ENCODE measurements at places on chromosomes 12 and 14. TPM values are rescaled to one million over a fixed set of nuclear protein-coding genes. Genes with fewer than 3 reads are reported as not detected.

The SMCO2 gene
- not detected for total RNA-seq

The RASSF9 gene
- not detected for total RNA-seq

The PRH2 gene
- total RNA-seq: not detected

The PRKAB1 gene
- total RNA-seq: 23.7 TPM

The KLRC1 gene
- 3.4 TPM for total RNA-seq

The P2RX2 gene
- total RNA-seq: not detected

The AQP6 gene
- total RNA-seq: not detected

The ASB2 gene
- 1.7 TPM for total RNA-seq

The P3H3 gene
- 4.9 TPM for total RNA-seq

The ISCA2 gene
- 18.6 TPM for total RNA-seq

The ITGB7 gene
- 107 TPM for total RNA-seq

The TMEM63C gene
- total RNA-seq: 0.71 TPM

The TSHR gene
- not detected for total RNA-seq

The SAMD4A gene
- 2.0 TPM for total RNA-seq

- no peak for DNase-seq
Observed at GRCh38 chr14:91744068-91744480, 12.2 kb upstream of the CATSPERB start.

GRCh38 chr14:104111301-104112112, 26.0 kb downstream of the ASPG start:
- DNase-seq: no peak

- no peak for DNase-seq
Observed at GRCh38 chr12:112342587-112342986, 39.6 kb downstream of the HECTD4 start.

DNA sequence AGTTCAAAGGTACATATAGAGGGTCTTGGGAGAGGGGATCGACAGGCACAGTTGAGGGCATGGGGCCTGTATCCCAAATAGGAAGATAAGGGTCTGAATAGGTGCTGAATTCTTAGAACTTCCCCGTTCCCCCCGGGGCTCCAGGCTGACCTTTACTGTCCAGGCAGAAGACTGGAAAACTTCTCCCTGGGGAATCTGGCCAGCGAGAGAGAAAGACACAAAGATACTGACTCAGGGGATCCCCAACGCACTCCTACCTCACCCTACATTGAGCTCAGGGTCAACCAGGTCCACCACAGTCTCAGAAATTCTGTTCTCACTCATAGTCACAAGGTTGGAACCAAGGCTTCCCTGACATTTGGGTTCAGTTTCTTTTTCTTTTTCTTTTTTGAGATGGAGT, 46.2 kb downstream of the ACACB start:
- no peak for DNase-seq

DNA sequence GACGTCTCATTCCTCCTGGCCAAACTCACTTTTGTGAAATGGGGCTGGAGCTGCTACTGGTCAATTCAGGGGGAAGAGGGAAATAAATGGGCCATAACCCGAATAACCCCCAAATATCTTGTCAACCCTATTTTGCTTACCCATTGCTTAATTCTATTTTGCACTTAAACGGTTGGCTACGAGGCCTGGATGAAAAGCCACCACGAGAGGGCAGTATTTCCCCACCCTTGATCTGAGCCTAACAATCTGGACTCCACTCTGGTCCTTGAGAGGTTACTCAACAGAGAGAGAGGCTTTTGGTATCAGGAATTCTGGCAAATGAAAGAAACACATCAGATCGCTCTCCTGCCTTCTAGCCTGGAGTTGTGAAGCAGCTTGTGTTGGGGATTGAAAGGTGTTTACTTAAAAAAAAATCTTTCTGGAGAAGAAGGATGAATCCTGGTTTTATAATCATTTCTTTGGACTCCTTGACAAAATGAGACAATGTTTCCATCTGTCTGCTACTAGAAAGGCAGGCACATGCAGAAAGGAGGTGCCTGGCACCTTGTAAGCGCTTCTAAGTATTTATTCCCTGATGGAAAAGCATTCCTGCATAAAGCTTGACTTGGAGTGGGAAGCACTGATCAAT, 22.4 kb upstream of the FBXO21 start:
- DNase-seq: peak; percentile 40

DNA sequence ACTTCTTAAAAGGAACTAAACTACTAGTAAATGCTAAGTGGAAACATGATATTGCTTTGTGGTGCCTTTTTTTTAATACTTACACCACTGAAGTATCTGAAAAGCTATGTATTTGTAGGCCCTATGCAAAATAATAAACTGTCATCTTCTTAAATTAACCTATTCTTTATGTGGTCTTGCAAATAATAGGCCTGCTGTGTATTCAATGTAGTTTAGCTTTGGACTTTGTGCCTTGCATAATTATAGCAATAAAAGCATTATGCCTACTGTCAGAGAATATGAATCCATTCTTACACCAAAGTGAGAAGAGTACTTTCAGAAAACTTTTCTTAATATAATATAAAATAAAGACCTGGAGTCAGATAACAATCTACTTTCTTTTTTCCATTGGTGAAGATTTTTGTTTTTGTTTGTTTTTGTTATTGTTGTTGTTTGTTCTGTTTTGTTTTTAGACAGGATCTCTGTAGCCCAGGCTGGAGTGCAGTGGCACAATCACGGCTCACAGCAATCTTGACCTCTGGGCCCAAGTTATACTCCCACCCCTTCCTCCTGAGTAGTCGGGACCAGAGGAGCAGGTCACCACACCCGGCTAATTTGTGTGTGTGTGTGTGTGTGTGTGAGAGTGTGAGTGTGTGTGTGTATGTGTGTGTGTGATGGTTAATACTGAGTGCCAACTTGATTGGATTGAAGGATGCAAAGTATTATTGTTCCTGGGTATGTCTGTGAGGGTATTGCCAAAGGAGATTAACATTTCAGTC, 213.8 kb downstream of the SLC6A15 start:
- DNase-seq: no peak

DNA sequence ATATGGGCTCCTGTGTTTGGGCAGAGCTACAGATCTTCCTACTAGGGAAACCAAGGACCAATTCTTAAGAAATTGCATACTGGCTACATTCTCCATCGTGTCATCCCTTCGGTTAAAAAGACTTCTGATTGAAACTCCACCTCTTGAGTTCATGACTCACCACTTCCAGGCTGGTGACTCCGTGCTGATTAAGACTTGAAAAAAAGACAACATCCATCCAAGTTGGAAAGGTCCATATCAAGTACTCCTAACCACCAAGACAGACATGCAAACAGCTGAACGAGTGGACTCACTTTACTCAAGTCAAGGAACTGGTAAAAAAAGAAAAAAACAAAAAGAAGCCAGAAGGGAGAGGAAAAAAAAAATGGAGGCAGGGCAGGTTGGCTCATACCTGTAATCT, 63.4 kb downstream of the APOBEC1 start:
- no peak for DNase-seq

DNA sequence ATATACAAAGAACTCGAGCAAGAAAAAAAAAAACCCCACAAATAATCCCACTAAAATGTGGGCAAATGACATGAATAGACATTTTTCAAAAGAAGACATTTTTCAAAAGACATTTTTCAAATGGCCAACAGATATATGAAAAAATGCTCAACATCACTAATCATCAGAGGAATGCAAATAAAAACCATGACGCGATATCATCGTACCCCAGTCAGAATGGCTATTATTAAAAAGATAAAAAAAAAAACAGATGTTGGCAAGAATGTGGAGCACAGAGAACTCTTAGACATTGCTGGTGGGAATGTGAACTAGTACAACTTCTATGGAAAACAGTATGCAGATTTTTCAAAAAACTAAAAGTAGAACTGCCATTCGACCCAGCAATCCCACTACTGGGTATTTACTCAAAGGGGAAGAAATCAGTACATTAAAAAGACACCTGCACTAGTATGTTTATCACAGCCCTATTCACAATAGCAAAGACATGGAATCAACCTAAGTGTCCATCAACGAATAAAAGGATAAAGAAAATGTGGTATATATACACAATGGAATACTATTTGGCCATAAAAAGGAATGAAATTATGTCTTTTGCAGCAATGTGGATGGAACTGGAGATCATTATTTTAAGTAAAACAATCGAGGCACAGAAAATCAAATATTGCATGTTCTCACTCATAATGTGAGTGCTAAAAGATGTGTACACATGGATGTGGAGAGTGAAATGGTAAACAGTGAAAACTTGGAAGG, 16.3 kb downstream of the ZBTB39 start:
- no peak for DNase-seq

- DNase-seq: no peak
Observed at GRCh38 chr12:9361879-9362326, 153.7 kb upstream of the PZP start.

DNA sequence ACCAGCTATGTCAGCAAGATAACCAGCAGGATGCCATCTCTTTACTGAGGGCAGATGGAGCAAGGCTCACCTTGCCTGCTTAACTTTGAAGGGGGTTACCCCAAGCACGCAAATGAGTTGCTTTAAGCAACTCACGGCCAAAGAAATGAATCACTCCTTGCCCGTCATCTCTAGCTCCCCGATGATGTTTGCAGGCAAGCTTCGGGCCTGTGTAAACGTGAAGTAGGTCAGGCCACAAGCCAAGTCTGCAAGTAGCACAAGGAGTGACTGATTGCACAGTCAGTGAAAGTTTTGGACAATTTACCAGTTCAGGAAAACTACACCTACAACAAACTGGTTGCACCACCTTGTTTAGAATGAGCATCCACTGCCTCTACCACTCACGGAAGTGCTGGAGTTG, 699.7 kb upstream of the TBX3 start:
- DNase-seq: no peak

DNA sequence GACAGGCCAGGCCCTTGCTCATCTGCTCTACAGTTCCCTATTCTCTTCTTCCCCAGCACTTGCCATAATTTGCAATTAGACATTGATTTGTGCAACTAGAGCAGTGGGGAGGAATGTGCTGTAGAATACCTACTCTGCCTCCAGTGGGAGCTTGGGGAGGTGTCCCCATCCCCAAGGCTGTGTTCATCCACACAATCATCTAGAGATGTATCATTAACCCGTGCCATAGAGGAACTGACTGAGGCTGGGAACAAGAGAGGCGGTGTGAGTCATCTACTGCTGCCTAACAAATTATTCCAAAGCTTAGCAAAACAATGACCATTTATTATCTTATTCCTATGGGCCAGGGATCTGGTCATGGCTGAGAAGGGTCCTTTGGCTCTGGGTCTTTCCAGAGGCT, 5.1 kb upstream of the OTUB2 start:
- DNase-seq: no peak

DNA sequence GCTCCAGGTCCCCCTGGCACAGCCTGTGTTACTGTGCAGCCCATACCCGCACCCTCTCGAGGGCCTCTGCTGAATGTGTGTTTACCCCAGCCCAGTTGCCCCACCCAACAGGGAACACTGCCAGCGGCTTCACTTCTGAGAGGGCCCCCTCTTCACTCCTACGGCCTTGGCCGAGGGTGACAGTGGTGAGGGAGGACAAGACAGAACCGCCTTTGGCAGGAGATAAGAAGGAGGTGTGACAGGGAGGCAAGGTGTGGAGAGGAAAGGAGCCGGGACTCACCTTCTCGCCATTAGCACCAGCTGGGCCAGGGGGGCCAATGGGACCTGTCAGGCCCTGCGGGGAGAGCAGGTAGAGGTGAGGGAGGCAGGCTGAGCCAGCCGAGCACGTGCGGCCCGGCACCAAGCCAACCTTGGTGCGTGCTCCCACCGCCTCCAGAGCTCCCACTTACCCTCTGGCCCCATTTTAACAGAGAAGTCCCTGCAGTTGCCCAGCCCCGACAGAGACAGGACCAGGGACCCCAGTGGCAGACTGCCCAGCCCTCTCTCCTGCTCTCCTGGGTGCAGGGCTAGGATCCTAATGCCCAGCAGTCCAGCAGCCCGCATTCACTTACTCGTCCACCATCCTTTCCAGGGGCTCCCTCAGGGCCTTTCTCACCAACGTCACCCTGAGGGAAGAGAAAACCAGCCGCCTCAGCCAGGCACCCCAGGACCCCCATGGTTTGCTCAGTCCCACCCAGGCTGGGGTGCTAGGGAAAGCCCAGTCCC, 18.3 kb downstream of the TMEM106C start:
- DNase-seq: no peak

GRCh38 chr14:33925946-33926345, 24.9 kb downstream of the EGLN3 start:
- no peak for DNase-seq

- no peak for DNase-seq
Observed at GRCh38 chr12:74365178-74365964, 172.3 kb upstream of the ATXN7L3B start.

- no peak for DNase-seq
Observed at GRCh38 chr12:34046570-34046969, 24.3 kb downstream of the ALG10 start.

DNA sequence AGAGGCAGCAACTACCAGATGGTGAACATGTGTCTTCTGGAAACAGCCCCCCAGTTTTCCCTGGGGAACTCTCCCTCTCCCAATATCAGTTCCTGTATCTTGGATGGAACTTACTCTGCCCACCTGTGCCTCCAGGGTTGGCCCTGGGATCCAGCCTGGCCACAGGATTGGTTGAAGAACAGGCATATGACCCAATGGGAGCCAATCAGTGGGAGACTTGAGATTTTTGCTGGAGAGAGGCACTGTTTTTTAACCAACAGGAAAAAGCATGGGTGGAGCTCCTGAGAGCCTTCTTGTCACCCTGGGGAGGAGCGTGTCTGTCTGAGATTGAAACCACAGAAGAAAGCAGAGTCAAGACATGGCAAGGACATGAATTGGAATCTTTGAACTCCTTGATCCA, 33.6 kb upstream of the COX6A1 start:
- DNase-seq: no peak

DNA sequence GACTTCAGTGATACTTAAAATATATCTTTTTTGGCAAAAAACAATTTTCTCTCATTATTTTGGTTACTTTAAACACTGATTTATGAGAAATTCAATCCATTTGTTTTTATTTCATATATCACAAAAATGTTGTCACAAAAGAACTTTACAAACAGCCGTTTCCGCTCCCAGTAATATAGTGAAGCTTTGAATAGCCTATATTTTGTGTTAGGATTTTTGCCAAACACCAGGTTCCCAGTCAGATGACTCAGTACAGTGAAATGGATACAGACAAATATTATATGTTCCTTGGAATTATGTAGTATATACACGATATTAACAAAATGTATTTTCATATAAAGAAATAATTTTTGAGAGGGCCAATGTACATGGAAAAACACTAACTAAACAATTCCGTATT, 411.1 kb downstream of the CCER1 start:
- no peak for DNase-seq

DNA sequence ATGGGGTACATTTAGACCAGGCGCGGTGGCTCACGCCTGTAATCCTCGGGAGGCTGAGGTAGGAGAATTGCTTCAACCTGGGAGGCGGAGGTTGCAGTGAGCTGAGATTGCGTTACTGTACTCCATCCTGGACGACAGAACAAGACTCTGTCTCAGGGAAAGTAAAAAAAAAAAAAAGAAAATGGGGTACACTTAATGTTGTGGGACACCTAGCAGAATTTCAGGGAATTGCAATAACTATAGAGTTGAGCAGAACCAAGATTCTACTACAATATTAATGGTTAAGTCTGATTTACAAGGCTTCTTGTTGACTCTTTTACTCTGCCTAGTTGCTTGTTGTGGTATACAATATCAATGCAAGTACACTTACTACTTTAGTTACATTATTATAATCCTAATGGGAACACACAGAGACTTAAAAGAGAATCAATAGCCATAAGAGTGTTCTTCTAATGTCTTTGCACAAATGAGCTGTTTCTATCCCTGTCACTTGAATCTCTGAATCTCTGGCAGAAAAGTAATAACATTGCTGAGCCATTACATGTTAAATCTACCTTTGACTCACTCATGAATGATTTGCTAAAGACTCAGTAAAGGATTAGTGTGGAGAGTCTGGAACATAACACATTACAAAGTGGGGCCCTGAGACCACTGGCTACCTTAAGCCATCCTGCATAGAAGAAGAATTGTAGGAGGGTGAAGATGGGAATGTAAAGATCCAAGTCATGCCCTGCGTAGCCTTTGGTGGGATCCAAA, 22.7 kb downstream of the BEST3 start:
- no peak for DNase-seq

Measured in CD8-positive, alpha-beta T cell (primary cell).